ENCODE measurements at places on chromosomes 13 and 19.

DNA sequence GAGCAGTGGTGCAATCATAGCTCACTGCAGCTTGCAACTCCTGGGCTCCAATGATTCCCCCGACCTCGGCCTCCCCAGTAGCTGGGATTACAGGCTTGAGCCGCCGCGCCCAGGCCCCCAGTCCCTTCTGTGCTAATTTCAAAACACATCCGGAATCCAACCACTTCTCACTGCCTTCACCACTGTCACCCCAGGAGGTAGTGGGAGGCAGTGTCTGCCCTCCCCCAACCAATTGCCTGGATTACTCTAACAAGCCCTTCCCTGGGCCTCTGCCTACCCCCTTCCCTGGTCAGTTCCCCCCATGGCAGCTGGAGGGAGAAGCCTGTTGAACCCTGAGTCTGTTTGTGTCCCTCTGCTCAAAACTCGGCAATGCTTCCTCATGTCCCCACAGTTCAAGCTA lies 2.3 kb downstream of the PRAM1 start:
- no peak for DNase-seq

DNA sequence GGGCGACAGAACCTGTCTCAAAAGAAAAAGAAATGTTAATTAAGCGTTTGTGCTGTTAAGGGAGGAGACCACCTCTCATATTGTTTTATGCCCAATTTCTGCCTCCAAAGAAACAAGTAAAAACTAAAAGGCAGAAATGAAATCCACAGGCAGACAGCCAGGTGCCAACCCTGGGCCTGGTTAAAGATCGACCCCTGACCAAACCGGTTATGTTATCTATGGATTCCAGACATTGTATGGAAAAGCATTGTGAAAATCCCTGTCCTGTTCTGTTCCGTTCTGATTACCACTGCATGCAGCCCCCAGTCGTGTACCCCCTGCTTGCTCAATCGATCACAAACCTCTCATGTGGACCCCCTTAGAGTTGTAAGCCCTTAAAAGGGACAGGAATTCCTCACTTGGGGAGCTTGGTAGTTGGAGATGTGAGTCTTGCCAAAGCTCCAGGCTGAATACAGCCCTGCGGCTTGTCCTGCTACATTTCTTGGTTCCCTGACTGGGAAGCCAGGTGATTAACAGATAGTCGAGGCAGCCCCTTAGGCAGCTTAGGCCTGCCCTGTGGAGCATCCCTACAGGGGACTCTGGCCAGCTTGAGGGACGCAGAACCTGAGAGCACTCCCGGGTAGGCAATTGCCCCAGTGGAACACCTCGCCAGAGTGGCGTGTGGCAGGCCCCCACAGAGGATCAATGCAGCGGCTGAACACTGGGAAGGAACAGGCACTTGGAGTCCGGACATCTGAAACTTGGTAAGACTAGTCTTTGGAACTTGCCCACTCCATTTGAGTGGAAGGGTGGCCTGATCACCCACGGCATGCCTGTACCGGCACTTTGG lies 748 bp upstream of the ZNF552 start:
- DNase-seq = no peak

- DNase-seq = peak; percentile 95
These were observed 2.8 kb downstream of the ZFP36 start for GRCh38 chr19:39409208-39410016.

- DNase-seq = no peak
These were observed 74.6 kb upstream of the NPAS1 start for GRCh38 chr19:46944918-46945628.

DNA sequence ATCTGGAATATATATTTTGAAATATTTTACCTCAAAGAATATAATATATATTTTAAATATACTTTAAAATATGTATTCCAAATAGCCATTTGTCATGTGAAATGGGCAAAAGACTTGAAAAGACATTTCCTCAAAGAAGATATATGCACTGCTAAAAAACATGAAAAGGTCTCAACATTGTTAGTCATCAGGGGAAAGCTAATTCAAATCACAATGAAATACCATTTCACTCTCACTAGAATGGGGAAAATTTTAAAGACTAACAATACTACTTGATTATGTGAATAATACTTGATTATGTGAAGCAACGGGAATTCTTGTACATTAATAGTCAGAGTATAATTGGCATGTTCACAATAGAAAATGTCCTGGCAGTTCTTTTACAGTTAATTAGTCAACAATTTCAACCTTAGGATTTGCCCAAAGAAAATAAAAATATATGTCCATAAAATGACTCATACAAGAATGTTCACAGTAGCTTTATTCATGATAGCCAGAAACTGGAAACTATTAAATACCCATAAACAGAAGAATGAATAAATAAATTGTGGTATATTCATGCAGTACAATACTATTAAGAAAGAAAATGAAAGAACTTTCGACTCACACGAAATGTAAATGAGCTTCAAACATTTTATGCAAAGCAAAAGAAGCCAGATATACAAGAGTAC lies 6.8 kb upstream of the KBTBD6 start:
- DNase-seq = no peak

GRCh38 chr13:87736849-87737385 lies 65.7 kb downstream of the SLITRK5 start:
- DNase-seq = no peak

DNA sequence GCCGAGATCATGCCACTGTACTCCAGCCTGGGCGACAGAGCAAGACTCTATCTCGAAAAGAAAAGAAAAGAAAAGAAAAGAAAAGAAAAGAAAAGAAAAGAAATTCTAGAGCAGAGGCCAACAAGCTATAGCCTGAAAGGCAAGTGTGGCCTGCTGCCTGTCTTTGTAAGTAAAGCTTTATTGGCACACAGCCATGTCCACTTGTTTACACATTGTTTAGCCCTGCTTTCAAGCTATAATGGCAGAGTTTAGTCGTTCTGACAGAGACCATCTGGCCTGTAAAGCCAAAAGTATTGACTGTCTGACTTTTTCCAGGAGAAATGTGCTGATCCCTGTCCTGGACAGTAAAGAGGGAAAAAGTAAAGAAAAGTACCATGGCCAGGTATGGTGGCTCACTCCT lies 18.3 kb downstream of the NWD1 start:
- DNase-seq = no peak

DNA sequence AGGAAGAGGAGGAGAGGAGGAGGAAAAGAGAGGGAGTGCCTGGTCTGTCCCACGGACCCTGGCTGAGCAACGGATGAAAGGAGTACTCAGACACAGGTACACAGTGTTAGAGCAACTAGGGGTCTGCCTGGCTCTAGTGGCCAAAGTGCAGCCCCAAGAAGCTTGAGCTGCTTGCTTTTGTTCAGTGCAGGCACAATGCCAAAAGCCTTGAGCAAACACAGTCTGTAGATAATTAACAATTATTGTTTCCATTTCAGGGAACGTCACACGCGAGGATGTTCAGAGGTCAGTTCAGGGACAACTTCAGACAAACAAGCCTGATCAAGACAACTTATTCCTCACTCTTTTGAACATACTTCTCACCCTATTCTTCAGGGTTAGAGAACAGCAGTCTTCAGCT lies 32.2 kb upstream of the ZNF726 start:
- no peak for DNase-seq

DNA sequence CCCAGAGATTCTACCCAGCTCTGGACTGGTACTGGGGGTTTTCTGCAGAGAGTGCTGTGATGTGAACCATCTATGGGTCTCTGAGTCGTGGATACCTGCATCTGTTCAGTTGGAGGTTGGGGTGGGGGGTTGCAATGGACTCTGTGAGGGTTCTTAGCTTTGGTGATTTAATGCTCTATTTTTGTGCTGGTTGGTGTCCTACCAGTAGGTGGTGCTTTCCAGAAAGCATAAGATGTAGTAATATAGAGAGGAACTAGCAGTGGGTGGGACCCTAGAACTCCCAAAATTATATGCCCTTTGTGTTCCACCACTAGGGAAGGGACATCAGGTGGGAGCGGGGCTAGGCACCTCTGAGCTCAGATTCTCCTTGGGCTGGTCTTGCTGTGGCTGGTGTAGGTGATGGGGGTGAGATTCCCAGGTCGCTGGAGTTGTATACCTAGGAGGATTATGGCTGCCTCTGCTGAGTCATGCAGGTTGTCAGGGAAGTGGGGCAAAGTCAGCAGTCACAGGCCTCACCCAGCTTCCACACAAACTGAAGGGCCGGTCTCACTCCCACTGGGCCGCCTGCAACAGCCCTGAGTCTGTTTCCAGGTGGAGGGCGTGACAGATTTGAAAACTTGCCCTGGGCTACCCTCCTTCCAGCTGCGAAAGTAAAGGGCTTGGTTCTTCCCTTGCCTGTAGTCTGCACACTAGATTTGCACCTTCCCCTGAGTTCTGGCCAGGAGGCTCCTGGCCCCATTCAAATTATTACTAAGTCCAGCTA lies 573.0 kb upstream of the SLITRK1 start:
- no peak for DNase-seq

- DNase-seq = peak; percentile 72
These were observed 781 bp downstream of the QPCTL start for GRCh38 chr19:45693106-45693788.

DNA sequence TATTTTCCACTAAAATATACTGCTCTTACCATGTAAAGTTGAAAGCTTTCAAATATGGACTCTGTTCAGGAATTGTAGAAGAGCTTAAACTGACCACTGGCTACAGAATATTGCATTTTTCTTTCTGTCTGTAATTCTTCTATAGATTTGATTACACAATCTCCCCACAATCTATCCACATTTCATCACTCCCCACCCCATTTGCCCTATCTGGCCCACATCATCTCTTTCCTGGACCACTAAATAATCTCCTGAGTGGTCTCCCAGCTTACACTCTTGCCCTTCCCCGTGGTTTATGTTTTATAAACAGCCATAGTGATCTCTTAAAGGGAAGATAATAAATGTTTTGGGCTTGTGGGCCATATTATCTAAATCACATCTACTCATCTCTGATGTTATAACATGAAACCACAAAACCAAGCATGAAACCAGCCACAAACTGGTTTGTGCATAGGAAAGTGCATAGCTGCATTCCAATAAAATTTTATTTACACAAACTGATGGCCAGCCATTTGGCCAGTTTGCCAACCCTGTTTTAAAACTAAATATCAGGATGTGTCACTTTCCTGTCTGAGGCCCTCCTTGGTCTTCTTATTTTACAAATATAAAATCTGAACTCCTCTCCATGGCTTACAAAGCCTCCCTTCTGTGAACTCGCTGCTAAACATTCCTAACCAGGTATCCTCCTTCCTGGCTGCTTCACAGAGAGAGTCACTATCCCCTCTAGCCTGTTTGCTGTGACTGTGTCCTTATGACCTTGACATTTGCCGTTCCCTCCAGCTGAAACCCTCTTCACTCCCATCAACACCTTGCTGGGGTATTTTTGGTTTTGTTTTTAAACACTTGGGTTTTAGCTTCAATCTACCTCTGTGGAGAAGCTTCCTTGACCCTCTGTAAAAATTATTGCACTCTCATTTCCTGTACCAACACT lies 500.9 kb downstream of the GPC6 start:
- no peak for DNase-seq

GRCh38 chr13:23450340-23451046 lies 17.0 kb upstream of the SACS start:
- DNase-seq = no peak

DNA sequence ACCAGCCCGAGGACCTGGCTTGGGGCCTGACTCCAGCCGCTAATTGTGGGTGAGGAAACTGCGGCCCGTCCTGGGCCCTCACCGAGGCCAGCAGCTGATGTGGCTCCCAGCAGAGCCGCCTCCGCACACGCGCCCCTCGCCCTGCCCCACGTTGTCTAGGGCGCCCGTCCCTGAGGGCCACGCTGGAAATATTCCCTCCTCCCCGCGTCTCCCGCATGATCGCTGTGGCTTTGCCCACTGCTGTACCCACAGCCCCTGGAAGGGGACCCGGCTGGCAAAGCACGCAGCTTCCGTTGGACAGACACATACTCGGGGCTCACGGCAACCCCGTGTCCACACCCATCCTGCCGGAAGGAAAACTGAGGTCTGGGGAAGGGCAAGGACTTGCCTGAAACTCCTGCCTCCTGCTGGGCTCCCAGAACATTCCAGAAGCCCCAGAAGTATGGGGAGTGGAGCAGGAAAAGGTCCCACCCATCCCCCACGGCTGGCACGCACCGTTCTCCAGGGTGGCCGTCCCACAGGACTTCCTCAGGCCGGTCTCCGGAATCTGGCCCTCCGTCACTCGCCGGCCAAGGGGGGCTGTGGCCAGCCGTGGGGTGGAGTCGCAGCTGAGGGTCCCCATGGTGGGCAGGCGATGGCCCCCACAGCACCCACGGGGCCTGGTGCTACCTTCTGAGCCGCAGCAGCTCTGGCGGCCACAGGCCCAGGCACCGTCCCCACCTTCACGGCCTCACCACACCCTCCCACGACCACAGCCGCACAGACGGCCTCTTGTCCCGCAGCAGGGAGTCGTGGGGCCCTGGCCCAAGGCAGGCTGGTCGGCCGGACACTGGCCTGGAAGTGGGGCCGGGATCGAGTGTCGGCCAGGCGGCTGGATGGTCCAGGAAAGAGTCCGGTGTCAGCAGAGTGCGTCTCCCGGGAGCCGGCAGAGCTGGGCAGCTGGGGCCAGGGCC lies 13.6 kb upstream of the SHC2 start:
- DNase-seq = no peak

GRCh38 chr19:36686365-36687213 lies 823 bp upstream of the ZNF567 start:
- no peak for DNase-seq

DNA sequence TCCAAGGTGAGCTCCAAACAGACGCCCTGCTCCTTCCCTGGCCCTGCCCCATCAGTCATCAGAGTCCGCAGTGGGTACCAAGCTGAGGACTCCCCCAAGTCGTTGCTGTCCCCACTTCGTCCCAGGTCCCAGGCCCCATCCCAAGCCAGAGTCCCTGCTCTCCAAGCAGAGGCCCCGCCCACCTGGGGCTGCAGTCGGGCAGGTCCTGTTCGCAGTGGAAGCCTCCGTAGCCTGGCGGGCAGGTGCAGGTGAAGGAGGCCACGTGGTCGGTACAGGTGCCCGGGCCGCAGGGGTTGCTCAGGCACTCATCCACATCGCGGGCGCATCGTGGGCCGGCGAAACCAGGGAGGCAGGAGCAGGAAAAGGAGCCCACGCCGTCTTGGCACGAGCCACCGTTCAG lies 19.4 kb downstream of the NOTCH3 start:
- DNase-seq = no peak

- DNase-seq = peak; percentile 54
These were observed 1.4 kb upstream of the YIF1B start for GRCh38 chr19:38317104-38317612.

DNA sequence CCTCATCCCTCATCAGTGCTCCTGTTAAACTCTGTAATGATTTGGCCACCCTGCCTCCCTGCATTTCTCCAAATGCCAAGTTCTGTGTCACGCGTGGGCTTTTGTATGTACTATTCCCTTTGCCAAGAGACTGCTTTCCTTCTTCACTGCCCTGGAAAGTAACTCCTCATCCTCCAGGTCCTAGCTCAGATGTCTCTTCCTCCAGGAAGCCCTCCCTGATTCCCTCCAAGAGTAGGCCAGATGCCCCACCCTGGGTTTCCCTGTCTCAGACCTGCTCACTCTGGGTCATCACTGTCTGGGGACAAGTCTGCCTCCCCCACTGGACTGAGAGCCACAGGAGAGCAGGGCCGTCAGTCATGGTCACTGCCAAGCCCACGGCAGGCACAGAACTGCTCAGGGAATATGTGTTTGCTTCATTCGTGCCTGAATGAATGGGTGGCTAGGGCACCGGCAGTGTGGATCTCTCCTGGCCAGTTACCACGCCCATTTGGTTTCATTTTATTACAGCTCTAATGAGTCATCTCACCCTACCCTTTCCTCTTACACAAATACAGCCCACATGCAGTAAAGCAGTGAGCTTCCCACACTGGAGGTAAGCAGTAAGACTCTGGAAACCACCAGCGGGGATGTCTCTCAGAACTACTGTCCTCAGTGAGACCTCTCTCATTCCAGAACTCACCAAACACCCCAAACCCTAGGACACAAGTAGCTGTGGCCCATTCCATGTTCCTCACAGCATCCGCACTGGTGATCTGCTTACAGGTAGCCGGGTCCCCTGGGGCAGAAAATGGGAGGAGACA lies 12.1 kb upstream of the GPR4 start:
- peak; percentile 33 for DNase-seq

All from CD4-positive, alpha-beta T cell treated with Interferon alpha-2 for 1 hour (primary cell).